ENCODE measurements at places on chromosomes 2 and 18. TPM values are rescaled to one million over a fixed set of nuclear protein-coding genes. Genes with fewer than 3 reads are reported as not detected.

BCL2L11 gene
- 9.1 TPM for total RNA-seq

CDH7 gene
- not detected for total RNA-seq

SERPINB12 gene
- not detected for total RNA-seq

STARD6 gene
- not detected for total RNA-seq

GATA6 gene
- total RNA-seq = 56.3 TPM

CABLES1 gene
- total RNA-seq = 3.1 TPM

FAM237A gene
- 1.2 TPM for total RNA-seq

SCYGR4 gene
- not detected for total RNA-seq

Data from Right ventricle myocardium inferior (tissue), 1 donor.